ENCODE measurements at places on chromosomes 5 and 9. TPM values are rescaled to one million over a fixed set of nuclear protein-coding genes. Genes with fewer than 3 reads are reported as not detected.

Gene CKMT2
- total RNA-seq = 1,395 TPM

Gene C1QTNF3
- 1.1 TPM for total RNA-seq

Gene SPINK5
- total RNA-seq = 0.14 TPM

Gene FGFR4
- 1.3 TPM for total RNA-seq

Gene SLC22A4
- 9.0 TPM for total RNA-seq

Gene LCN12
- total RNA-seq = 10.6 TPM

Gene GRXCR2
- total RNA-seq = 0.94 TPM

Gene FGF1
- total RNA-seq = 42.4 TPM

Gene TEX48
- total RNA-seq = not detected

Gene IL7R
- 0.48 TPM for total RNA-seq

All from heart right ventricle (tissue), 16 donors.